HFFc6 (cell line): ENCODE measurements at places on chromosomes 1 and 21.

DNA sequence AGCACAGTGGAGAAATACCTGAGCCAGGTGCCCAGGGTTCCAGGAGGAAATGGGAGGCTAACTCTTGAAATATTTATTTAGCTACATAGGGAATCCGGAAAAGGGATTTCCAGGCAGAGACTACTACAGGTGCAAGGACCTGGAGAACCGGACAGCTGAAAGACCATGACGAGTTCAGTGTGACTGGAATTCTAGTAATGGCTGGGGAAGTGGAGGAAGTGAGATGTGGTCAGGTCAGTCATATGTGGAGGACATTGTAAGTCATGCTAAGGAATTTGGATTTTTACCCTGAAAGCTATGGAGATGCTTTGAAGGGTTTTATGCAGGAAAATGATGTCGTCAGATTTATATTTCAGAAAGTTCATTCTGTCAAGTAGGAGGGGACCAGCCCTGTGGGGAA, 1.8 kb downstream of the CAP1 start:
- DNase-seq, result no peak

GRCh38 chr1:228079601-228080263, 2.8 kb upstream of the ARF1 start:
- no peak for DNase-seq

DNA sequence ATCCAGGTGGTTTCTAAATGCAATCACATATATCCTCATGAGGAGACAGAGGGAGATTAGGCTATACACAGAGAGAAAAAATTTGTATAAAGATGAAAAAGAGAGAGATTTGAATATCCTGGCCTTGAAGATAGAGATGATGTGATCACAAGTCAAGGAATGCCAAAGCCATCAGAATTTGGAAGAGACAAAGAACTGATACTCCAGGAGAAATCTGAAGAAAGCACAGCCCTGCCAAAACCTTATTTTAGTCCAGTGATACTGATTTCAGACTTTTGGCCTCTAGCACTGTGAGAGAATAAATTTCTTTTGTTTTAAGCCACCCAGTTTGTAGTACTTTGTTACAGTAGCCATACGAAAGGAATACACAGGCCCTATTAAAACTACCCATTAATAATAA, 33.4 kb downstream of the DOCK7 start:
- no peak for DNase-seq

- no peak for DNase-seq
Observed at GRCh38 chr1:222583079-222583478, 6.7 kb downstream of the TAF1A start.

GRCh38 chr21:35984654-35985361, 75.5 kb downstream of the SETD4 start:
- DNase-seq, result no peak

DNA sequence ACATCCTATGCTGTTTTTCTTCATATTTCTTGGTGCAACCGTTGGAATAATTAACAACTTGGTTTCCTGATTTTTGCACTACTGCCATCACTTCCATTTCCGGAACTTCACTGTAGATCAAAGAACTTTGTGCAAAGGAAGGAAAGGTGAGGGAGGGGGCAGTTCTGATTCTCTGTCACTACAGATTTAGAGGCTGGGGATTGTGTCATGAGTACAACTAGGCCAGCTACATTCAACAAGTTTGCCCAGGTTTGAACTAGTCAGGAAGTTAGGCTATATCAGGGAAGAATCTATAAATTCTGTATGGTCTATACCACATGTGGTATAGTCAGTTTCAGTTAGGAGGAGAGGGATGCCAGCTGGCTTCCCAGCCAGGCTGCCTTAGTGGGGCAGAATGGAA, 84.2 kb downstream of the RGL1 start:
- no peak for DNase-seq

DNA sequence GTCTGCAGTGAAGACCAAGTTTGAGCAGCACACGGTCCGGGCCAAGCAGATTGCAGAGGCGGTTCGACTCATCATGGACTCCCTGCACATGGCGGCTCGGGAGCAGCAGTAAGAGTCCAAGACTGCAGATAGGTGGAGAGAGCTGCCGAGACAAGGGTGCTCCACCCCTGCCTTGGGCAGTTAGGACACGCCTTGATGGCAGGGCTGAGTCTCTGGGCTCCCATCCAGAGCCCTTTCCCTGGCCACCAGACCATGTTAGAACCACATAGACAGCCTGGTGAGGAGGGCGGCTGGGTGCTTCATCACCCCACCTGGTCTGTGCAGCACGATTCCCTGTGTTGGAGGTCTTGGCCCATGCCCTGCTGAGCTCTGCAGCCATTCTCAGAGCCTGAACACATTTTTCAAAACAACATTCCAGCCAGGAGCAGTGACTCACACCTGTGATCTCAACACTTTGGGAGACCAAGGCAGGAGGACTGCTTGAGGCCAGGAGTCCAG, 17.3 kb upstream of the MIIP start:
- no peak for DNase-seq

GRCh38 chr1:75548721-75549480, 62.0 kb downstream of the SLC44A5 start:
- no peak for DNase-seq

- DNase-seq, result no peak
Observed at GRCh38 chr1:60935599-60936110, 146.7 kb upstream of the NFIA start.

GRCh38 chr1:168958562-168959289, 147.8 kb upstream of the ATP1B1 start:
- DNase-seq, result no peak

DNA sequence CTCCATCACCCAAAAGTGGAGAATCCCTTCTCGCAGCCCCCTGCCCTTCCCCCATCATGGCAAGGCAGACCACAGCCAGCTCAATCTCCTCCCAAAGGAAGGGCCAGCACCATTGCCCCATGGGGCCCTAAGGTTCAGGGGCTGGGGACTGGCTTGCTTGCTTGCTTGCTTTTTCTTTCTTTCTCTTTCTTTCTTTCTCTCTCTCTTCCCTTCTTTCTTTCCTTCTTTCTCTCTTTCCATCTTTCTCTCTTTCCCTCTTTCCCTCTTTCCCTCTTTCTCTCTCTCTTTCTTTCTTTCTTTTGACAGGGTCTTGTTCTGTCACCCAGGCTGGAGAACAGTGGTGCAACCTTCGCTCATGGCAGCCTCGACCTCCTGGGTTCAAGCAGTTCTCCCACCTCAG, 38.1 kb upstream of the CAMK1G start:
- DNase-seq, result no peak

- peak; percentile 93 for DNase-seq
Observed at GRCh38 chr1:31182352-31182751, 57.3 kb downstream of the NKAIN1 start.

GRCh38 chr1:222053790-222054294, 312.0 kb upstream of the DUSP10 start:
- no peak for DNase-seq

GRCh38 chr1:185720633-185721272, 13.4 kb upstream of the HMCN1 start:
- peak; percentile 31 for DNase-seq
